ENCODE measurements at places on chromosomes 1 and 21. TPM values are rescaled to one million over a fixed set of nuclear protein-coding genes. Genes with fewer than 3 reads are reported as not detected.

DNA sequence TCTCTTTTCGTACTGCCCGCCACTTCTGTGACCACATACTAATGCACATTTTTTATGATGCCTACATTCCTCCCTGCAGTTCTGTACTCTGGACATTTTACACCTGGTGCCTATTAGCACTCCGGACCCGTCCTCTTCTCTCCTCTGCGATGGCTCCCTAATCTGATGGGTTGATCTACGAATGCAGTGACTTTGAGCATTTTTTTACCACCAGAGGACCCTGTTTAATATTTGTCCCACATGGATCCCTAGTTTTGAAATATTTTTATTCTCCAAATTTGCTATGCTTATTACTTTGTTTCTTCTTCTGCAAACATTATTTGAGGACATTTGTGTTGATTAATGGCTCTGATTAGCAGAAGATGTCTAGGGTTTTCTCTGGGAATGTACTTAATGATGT, 5.2 kb downstream of the PPFIA4 start:
- H3K27me3 ChIP-seq: peaks cover 3% of the 10 kb centered on the region
- DNase-seq: no peak
- no peak overlapping the region for H3K4me3 ChIP-seq

The PDE4B gene
- total RNA-seq: 3.5 TPM

DNA sequence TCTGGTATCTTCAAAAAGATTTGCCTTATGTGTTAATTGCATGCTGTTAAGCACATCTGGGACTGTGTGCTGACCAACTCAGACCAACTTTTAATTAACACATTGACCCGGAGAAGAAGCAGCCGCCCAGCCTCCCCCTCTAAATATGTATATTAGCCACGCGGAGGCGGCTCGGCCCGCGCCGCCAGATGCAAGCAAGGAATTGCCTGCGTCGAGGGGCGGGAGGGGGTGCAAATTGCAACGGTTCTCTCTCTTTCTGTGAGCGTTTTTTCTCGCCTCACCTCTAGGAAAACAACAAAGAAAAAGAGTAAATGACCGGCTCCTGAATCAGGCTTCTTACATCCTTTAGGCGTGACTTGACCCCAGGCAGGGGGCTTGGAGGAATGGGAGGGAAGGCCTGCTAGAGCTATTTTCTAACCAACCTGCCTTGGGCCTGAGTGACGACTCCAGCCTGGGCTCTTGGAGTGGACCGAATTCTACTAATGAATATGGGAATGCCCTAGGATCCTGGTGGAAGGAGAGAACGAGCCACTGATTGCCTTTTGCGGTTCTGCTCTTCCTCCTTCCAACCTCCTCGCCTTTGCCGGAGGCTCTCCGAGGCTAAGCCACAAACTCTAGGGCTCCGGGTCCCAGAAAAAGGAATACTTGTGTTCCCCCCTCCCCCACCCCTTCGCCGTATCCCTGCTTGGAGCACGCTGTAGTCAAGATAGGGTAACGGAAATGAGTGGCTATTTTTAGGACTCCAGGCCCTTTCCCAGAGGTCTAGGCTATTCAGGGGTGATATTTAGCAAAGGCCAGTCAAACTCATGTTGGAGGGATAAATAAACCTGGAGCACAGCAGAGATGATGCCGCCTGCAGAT, 417.0 kb upstream of the ESRRG start:
- H3K36me3 ChIP-seq: no peaks in the 10 kb centered on the region
- peaks cover 27% of the 10 kb centered on the region for H3K4me1 ChIP-seq
- peak overlapping the region; percentile 56 for H3K4me3 ChIP-seq

GRCh38 chr1:217117973-217118465, 394.8 kb upstream of the ESRRG start:
- DNase-seq: no peak
- H3K27me3 ChIP-seq: no peaks in the 10 kb centered on the region
- no peak overlapping the region for H3K27ac ChIP-seq
- H3K36me3 ChIP-seq: no peaks in the 10 kb centered on the region
- H3K4me1 ChIP-seq: no peaks in the 10 kb centered on the region

The HMGCS2 gene
- 65.5 TPM for total RNA-seq

- peak overlapping the region; percentile 39 for H3K27ac ChIP-seq
- H3K4me3 ChIP-seq: no peak overlapping the region
- H3K4me1 ChIP-seq: peaks cover 36% of the 10 kb centered on the region
- no peaks in the 10 kb centered on the region for H3K36me3 ChIP-seq
- no peaks in the 10 kb centered on the region for H3K27me3 ChIP-seq
These were observed 46.2 kb upstream of the ZC3H11B start for GRCh38 chr1:219659005-219659600.

DNA sequence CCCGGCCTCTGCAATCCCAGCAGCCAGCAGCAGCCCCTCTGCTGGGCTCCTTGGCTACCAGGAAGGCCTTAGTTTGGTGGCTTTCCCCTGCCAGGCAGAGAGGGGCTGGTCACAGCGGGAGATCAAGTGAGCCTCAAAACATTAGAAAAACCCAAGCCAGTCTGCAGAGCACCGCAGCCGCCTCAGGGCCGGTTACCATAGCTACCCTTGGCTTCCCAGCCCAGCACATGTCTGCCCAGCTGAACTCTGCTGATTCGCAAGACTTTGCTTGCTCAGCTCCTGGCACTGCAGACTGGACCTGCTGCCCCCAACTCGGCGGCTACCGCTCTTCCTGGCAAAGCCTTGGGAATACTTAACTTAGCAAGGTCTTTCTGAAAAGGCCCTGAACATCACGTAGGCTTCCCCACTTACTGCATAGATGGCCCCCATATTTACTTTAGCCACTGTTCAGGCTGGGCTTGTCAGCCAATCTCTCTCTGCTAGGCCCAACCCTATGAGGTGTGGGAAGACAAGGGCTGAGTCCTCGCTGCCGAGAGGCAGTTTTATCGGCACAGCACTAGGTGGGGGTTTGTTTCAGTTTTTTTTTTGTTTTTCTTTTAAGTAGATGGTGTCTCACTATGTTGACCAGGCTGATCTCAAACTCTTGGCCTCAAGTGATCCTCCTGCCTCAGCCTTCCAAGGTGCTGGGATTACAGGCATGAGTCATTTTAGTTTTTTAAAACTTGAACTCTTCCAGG, 28.6 kb upstream of the PLEKHG5 start:
- no peak overlapping the region for H3K4me3 ChIP-seq
- no peaks in the 10 kb centered on the region for H3K27me3 ChIP-seq
- H3K27ac ChIP-seq: no peak overlapping the region
- peaks cover 28% of the 10 kb centered on the region for H3K4me1 ChIP-seq
